ENCODE measurements at places on chromosomes 1 and 21. TPM values are rescaled to one million over a fixed set of nuclear protein-coding genes. Genes with fewer than 3 reads are reported as not detected.

The ADAM30 gene
- not detected for total RNA-seq

The NR1I3 gene
- total RNA-seq, result not detected

The OR4F16 gene
- total RNA-seq, result not detected

The NUP210L gene
- not detected for total RNA-seq

The DCDC2B gene
- not detected for total RNA-seq

The RYR2 gene
- total RNA-seq, result 0.09 TPM

The OR2T29 gene
- not detected for total RNA-seq

The TRMT13 gene
- 9.2 TPM for total RNA-seq

The PTGFR gene
- 17.0 TPM for total RNA-seq

The C1orf167 gene
- 0.93 TPM for total RNA-seq

The ATAD3B gene
- total RNA-seq, result 8.0 TPM

The TGFB2 gene
- total RNA-seq, result 1.4 TPM

The THEM5 gene
- not detected for total RNA-seq

The TSSK3 gene
- not detected for total RNA-seq

The PFKL gene
- total RNA-seq, result 96.3 TPM

The CRYBG2 gene
- total RNA-seq, result not detected

The RGSL1 gene
- not detected for total RNA-seq

The ID3 gene
- 57.5 TPM for total RNA-seq

The OR2T11 gene
- not detected for total RNA-seq

All from pericardium fibroblast (primary cell).